ENCODE measurements at places on chromosomes 12 and 14. TPM values are rescaled to one million over a fixed set of nuclear protein-coding genes. Genes with fewer than 3 reads are reported as not detected.

- DNase-seq, result no peak
Measured at GRCh38 chr12:26185532-26186320, 9.6 kb upstream of the SSPN start.

DNA sequence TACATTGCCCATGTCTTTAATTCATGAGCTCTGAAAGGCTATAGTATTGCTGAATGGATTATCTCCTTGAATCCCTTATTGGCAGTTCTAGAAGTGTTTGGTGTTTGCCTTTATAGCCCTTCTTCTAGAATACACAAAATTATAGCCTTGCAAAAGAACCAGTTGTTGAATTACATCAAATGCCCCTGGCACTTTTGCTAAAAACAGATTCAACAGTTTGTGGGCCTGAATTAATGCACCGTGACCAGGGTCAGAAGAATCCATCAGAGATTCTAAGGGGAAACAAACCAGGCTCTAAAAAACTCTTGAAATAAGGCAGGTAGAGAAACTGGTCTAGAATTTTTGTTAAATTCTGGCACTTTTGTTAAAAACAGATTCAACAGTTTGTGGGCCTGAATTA, 197.8 kb downstream of the SOX5 start:
- DNase-seq, result no peak

- no peak for DNase-seq
Measured at GRCh38 chr12:109637996-109638395, 64.4 kb downstream of the MVK start.

- no peak for DNase-seq
Measured at GRCh38 chr12:65631621-65632111, 192.6 kb upstream of the HMGA2 start.

DNA sequence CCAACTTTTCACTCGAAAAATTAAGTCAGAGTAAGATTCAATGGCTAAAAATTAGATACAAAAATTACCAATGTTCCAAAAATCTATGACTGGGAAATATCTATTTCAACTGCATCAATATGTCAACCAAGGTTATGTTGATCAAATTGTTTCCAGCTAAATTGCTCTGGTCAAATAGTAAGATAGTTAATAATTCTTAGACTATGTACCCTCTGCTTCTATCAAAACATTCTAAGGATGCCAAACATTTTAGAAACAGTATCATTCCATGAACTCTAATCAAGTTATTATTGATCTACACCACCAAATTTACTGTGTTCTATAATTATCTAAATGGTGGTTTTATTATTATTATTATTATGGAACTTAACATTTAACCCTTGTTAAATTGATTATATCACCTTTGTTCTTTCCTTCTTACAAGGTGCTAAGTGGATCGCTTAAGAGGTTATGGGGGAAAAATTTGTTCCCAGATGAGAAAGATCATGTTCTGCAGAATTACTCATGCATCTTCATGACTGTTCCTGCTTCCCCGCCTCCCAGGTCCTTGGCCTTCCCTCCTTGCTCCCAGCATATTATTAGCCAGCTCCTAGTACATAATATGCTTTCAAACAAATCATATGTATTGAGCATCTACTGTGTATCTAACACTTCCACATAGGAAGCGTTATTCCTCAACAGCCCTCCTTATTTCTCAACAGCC, 240.5 kb upstream of the KRR1 start:
- DNase-seq, result no peak

DNA sequence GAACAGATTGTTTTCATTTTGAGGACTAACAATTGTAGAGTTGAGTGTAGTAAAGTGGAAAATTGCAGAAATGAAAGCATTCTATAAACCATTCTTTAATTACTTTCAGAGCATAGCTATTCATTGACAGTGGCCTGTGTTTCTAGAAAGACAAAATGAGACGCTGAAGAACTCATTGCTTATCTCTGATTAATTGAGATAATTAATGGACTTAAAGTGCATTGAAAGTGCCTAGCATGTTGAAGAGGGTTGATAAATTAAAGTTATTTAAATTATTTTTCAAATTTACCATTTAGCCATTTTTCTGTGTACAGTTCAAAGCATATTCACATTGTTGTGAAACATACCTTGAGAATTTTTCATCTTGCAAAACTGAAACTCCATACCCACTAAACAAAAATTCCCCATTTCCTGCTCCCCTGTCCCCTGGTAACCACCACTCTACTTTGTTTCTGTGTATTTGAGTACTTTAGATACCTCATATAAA, 57.4 kb downstream of the DAAM1 start:
- DNase-seq, result no peak

DNA sequence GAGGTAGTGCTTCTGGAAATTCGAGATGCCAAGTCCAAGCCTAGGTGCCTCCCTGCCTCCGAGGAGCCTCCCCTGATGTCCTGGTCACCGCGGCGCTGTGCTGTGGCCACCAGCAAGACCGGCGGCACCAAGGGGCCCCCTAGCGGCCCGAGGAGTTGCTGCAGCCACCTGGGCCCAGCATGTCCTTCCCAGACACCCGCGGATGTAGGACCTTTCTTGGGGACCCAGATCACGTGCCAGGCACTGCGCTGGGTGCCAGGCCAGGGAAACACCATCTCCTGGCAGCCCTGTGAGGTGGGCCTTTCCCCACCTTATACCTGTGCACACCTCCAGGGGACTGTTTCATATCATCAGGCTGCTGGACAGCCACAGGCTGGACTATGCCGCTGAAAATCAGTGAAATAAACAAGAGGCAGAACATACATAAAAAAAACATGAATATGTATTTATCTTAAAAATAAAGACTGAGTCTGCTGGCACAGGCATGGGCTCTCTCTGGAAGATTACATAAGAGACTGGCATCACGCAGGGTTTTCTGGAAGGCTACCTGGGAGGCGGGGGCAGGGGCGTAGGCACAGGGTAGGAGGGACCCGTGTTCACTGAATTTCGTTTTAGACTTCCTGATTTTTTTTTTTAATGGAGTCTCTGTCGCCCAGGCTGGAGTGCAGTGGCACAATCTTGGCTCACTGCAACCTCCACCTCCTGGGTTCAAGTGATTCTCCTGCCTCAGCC, 15.9 kb upstream of the HHIPL1 start:
- peak; percentile 90 for DNase-seq

- DNase-seq, result no peak
Measured at GRCh38 chr12:47767216-47767724, 5.8 kb upstream of the SLC48A1 start.

GRCh38 chr12:64814432-64814831, 10.0 kb upstream of the TBC1D30 start:
- no peak for DNase-seq

DNA sequence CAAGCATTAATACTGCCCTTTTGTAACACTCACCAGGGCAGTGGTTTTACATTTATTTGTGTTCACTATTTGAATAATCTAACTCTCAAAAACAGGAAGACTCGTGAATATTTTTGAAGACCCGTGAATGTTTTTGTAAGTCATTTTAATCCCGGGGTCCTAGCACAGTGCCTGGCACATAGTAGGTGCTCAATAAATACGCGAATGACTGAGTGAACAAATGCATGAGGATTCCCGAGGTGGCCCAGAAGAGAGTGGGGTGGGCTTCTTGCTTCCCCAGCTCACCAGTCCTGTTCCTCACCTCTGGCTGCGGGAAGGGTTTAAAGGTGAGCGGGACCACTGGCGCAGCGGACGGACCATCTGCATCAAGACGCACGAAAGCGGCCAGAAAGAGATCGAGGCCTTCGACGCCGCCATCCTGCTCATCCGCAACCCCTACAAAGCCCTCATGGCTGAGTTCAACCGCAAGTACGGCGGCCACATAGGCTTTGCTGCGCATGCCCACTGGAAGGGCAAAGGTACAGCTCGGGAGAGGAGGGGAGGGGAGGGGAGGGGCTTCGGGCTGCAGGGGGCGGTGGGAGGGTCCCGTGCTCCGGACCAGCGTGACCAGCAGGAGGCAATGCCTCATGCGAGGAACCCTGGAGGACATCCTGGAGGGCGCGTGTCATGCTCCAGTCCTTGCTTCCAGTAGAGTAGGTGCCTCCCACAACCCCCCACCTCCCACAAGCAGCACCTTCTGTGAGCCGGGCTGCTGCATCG, 98.9 kb downstream of the CMKLR1 start:
- DNase-seq, result no peak

DNA sequence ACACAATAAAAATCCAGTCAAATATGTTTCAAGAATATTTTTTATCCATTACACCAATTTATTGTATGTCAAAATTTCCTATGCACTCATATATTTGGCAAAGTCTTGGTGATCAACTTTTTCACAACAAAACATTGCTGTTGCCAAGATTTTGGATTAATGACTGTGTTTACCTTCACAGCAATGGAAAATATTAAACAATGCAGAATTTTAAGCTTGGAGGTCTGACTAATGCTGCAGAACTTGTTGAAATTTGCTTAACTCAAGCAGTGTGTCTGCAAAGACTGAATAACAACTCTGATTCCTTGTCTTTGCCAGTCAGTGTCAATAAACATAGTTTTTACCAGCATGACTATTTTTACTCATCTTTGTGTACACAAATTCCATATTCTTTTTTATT, 336.4 kb downstream of the CCER1 start:
- no peak for DNase-seq

DNA sequence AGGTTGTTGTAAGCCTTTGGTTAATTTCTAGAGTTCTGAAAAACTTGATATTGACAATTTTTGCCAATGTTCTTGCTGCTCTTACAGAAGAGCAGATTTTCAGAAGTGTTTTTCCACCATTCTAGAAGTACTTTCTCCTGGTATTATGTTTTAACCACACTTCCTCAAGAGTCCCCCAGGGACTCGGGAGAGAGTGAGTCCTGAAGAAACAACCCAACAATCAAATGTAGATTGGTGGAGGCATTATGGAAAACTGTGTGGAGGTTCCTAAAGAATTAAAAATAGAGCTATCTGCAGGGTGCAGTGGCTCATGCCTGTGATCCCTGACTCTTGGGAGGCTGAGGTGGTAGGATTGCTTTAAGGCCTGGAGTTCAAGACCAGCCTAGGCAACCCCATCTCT, 26.7 kb downstream of the OR10P1 start:
- DNase-seq, result no peak

- no peak for DNase-seq
Measured at GRCh38 chr12:50257236-50258166, 25.8 kb downstream of the LIMA1 start.

DNA sequence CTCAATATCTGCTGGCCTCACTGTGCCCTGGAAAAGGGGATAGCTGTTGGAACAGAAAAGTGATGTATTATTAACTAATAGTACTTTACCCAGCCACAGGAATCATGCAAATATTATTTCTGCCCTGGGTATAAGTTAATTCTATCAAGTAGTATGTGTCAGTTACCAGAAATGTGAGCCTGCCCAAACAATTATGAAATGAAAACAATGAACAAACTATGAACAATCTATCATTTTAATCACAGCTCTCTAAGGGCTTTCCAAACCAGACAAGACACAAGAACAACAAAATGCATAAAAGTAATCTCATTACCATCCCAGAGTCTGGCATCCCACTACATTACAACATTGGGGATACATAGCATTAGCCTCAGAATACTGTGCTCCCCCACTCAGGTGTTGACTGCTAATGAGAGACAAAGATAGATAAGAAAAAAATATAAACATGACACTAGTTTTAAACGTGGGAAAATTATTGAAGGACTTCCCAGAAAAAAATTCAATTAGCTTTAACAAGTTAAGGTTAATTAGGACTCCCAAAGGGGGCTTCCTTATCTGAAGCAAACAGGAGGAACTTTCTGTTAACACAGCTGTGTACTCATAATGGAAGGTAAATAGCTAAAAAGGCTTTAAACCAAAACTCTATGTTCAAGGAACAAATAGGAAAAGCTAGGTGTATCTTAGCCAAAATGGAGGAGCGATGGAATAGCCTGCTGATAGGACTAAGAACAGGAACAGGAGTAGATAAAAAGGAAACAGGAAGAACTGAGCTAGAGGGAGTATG, 3.3 kb downstream of the DCAF5 start:
- DNase-seq, result no peak

DNA sequence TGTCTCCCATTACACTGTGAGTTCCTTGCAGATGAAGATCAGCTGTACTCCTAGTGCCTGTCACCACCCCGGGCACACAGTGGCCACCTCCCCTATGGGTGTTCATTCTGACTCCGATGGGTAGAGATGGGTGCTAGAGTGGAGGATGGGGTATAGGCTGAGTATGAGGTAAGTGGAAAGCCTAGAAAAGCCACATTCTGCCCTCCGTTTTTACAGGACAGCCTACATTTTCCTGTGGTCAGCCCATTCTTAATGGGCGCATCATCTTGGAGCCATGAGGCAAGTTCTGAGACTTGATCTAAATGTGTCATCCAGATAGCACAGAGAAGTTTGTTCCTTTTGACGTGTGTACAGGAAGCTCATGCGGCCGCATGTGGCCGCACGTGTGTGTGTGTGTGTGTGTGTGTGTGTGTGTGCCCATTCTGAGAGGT, 166.7 kb upstream of the HIF1A start:
- no peak for DNase-seq

DNA sequence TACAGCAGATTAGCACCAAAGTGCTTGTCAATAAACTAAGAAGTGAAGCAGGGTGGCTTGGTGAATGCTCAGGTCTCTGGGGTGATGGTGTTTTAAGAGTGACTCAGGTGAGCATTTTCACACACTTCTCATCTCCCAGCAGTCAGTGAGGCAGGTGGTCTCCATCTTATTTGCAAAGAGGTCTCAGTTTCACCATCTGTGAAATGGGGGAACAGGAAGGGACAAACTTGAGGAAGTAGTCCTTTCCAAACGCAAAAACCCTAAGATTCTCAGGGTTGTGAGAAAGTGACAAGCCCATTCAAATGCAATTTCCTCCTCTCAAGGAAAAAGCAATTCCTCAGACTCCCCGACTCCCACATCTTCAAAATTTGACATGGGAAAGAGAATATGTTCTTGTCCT, 54.1 kb downstream of the CMKLR1 start:
- no peak for DNase-seq

GRCh38 chr12:64729909-64730587, 29.2 kb downstream of the GNS start:
- DNase-seq, result no peak

- DNase-seq, result no peak
Measured at GRCh38 chr14:31937730-31938346, 139.3 kb upstream of the ARHGAP5 start.

DNA sequence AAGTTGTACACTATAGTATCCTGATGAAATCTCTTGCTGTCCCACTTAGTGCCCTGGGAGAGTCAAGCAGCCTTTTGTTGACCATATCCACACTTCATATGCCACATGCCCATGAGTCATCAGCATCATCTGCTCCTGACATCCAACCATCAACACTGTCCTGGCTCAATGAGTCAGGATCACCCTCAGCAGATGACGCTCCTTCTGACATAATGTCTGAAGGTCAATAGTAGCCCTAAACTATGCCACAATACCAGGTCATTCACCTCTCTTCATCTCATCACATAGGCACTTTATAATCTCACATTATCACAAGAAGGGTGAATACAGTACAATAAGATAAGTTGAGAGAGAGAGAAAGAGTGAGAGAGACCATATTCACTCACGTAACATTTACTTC, 369.0 kb upstream of the FAR2 start:
- DNase-seq, result no peak

- no peak for DNase-seq
Measured at GRCh38 chr12:25550186-25550585, 2.9 kb downstream of the LMNTD1 start.

Gene NUP37
- total RNA-seq, result 10.7 TPM

Gene KCNMB4
- total RNA-seq, result 19.7 TPM

Gene KIF26A
- total RNA-seq, result 4.5 TPM

Gene RIMBP2
- total RNA-seq, result 14.5 TPM

Gene TMCC3
- total RNA-seq, result 14.2 TPM

Gene KLHL28
- 36.3 TPM for total RNA-seq

Gene GALNT16
- total RNA-seq, result 9.3 TPM
